Suppressor macrophage treated with lipopolysaccharide for 1 hour (primary cell): ENCODE measurements at places on chromosomes 7 and 10.

DNA sequence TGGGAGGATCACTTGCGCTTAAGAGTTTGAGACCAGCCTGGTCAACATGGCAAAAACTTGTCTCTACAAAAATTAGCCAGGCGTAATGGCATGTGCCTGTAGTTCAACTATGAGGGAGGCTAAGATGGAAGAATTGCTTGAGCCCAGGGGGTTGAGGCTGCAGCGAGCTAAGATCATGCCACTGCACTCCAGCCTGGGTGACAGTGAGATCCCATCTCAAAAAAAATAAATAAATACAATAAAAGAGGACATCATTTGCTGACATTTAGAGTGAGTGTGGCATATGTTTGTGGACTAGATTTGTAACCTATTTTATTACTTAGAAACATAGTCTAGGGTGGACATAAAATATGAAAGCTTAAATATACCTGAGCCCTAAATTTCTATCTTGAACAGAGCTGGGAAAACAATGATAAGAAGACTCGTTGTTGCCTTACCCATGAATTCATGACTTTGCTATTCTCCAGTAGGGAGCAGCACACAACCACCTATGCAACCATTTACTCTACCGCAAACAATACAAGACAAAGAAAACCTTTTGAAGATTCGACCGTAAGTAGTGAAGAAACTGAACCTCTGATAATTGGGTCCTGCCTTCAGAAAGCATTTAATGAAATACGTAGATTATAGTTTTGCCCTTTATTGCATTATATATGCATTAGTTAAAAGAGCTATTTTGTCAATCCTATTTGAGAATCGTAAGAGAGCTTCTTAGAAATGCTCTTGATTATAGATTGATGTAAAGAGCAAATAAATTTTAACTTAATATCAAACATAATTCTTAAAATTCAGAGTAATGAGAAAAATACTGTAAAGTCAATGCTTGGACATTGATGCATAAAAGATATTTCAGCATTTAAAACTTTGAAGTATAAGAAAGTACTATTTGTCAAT is 83.5 kb downstream of the GNAT3 start:
- peak; percentile 68 for DNase-seq

DNA sequence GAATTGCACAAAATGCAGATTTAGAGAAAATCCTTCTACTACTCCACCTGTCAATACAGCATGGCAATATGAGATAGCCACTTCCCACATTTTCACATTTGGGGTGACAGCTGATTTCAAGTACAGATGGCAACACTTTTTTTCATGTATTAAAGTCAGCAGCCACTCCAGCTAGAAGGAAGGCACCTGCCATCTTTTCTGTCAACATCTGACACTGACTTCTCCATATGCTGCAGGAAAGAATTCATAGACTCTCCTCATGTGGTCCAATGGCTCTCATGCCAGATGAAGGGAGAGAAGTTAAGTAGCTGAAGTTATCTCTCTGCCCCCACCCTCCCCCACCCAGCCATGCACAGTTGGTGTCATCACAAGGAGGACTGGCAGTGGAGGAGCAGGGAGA is 912.0 kb downstream of the SORCS1 start:
- no peak for DNase-seq

DNA sequence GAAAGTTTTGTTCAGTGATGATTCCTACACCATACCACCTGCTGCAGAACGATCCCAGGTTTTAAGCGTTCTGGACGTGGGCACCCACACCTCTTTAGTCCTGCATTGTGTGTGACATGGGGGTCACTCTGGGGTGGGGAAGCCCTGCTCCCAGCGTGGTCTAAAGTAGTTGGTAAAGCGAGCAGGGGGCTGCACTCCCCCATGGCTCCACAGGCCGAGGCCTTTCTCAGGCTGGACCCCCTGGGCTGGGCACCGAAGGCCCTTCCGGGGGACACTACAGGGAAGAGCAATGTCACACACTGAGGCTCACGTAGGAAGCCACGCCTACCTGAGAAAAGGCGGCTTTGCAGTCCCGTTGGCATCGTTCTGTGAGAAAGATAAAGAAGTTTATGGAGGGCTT is 12.3 kb downstream of the BRI3 start:
- no peak for DNase-seq

DNA sequence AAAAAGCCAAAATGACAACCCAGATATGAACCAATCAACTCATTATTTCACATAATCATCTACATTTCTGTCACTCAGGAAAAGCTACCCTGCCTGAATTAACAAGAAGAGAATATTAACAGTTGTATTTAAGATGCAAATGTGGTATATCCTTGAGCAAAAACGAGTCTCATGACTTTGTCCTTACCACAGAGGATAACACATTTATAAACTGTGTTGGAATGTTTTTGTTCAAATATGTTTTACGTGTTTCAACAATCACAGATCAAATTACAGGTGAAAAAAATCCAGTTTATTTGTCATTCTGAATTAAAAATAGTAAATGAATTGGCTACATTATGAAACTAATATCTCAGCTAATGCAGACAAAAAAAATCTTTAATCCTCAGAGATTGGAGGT is 34.6 kb downstream of the CHCHD3 start:
- no peak for DNase-seq

DNA sequence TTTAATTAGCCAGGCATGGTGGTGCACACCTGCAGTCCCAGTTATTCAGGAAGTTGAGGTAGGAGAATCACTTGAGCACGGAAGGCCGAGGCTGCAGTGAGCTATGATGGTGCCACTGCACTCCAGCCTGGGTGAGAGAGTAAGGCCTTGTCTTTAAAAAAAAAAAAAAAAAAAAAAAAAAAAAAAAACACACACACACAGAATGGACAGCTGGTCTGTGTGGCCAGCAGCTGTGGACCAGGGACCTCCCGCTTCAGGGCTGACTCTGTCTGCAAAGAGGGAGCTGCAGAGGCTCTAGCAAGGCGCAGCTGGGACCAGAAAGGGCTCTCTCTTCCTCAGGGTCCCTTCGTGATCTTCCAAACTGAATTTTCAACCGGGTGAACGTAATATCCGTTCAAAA is 53.6 kb upstream of the DNAAF5 start:
- no peak for DNase-seq

DNA sequence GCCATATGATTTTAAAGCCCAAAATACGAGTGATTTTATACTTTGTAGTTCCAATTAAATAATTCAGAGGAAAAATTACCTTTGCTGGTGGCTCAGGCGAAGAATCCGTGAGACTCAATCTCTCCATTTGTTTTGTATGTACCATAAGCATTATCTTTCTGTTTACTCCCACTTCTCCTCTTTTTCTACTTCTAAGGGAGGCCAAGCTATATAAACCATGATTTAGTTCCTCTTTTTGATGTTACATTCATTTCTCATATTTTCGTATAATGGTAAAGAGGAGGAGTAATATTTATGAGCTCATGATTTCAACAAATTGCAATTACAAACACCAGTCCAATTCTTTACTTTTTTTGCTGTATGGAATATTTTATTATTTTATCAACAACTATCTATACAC is 50.6 kb upstream of the TES start:
- peak; percentile 59 for DNase-seq

GRCh38 chr7:39712751-39713150 is 89.4 kb downstream of the RALA start:
- DNase-seq: no peak

DNA sequence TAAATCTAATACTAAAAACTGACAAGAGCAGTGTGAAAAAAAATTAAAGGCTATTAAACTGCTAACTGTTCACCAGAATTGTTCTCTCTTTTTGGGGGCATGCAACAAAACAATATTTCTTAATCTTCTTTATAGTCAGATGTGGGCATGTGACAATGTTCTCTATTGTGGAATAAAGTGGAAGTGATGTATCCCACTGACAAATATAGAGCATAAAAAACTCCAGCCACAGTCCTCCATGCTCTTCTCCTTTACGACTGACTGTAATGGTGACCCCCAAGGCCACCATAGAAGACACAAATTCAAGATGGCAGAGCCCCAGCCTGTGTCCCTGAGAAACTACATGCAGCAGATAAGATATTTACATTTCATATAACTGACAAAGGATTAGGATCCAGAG is 11.6 kb upstream of the CCDC6 start:
- DNase-seq: no peak

GRCh38 chr7:155864991-155865690 is 52.9 kb upstream of the SHH start:
- DNase-seq: no peak

DNA sequence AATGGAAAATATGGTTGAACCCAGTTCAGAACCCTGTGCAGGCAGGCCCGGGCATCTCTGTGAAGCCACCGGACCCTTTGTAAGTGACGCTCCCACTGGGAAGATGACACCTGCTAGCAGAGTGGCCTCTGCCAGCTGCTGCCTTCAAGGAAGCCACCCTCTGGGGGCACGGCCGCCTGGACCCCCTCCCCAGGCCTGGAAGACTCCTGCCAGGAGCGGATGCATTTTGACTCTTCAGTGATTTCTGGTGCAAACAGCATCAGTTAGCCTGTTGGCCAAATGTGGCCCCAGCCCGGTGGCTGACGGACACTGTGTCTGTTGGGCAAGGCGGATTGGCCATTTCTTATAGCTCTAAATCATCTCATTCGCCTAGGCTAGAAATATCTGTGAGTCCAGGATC is 514.1 kb upstream of the FOXK1 start:
- DNase-seq: no peak
